ENCODE measurements at places on chromosomes 2 and 18.

DNA sequence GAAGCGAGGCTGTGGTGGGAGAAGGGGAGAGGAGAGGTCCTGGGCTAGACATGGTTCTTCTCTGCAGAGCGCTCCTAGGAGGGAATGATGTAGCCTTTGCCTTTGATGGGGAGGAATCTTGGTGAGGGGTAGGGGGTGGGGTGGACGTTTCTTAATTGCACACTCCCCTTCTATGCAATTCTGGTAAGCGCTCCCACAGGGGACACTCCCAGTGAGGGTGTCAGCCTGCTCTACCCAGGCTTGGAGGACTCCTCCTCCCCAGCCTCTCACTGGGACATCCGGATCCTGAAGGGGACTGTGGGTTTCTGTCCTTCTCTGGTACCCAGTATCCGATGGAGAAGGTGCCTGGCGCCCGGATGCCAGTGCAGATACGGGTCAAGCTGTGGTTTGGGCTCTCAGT is 114.3 kb downstream of the DYSF start:
- DNase-seq: no peak

- DNase-seq: no peak
Observed at GRCh38 chr18:78857314-78858150, 122.1 kb upstream of the SALL3 start.

DNA sequence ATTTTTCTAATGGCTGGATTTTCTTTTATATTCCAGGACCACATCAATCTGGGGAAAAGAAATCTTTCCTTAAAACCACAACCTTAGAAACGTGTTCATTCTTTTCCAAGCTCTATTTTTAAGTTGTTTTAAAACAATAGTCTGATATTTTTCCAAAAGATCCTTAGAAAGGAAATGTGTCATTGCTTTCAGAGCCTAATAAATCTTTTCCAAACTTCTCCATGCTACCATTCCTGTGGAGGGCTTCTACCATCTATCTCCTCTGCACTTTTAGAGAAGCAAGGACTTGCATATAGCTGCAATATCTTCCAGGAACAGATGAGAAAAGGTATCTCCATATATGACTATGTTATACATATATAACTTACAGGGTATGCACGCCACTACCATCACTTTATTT is 21.2 kb downstream of the WDFY1 start:
- DNase-seq: no peak

GRCh38 chr2:145927131-145927950 is 1407.4 kb upstream of the ZEB2 start:
- no peak for DNase-seq

DNA sequence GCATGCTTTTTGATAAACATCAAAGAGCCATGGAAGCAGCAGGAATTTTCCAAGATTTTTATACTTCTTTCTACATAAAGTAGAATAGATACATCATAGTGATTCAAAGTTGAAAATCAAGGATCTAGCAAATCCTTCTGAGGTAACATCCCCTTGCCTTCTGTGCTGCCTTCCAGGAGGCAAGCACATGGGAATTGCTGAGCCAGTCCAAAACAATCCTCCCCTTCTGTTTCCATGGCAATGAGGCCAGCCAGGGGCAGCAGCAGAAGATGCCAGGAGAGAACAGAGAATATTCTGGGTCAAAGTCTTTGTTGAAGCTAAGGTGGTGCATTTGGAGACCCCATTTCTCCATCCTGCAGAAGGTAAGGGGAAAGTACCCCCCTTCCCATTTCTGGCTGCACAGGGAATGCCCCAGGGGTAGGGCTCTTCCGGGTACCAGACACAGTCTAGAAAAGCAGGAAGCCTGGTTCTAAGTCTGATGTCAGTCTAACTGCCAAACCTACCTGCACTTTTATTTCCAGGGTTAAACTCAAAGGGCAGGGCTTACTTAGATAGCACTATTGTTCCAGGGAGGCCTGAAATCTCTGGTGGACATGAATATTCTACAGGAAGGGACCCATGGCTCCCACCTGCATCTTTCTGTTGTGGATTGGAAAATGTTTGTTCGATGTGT is 22.1 kb downstream of the CENPA start:
- no peak for DNase-seq

GRCh38 chr18:70234667-70235459 is 29.4 kb upstream of the RTTN start:
- no peak for DNase-seq

GRCh38 chr2:10839813-10840212 is 27.2 kb upstream of the PDIA6 start:
- no peak for DNase-seq

DNA sequence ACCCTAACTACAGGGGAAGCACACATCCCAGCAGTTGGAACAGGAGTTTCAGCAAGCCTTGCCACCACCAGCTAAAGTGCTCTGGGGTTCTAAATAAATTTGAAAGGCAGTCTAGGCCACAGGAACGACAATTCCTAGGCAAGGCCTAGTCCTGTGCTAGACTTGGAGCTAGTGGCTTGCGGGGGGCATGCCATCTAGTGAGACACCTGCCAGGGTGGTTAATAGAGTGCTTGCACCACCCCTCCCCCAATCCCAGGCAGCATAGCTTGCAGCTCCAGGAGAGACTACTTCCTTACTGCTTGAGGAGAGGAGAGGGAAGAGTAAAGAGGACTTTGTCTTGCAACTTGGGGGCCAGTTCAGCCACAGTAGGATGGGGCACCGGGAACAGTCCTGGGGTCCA is 101.8 kb downstream of the SLC39A10 start:
- no peak for DNase-seq

- no peak for DNase-seq
Observed at GRCh38 chr18:48806551-48807261, 144.1 kb downstream of the SMAD7 start.

GRCh38 chr2:204187229-204188083 is 250.9 kb downstream of the ICOS start:
- DNase-seq: no peak

DNA sequence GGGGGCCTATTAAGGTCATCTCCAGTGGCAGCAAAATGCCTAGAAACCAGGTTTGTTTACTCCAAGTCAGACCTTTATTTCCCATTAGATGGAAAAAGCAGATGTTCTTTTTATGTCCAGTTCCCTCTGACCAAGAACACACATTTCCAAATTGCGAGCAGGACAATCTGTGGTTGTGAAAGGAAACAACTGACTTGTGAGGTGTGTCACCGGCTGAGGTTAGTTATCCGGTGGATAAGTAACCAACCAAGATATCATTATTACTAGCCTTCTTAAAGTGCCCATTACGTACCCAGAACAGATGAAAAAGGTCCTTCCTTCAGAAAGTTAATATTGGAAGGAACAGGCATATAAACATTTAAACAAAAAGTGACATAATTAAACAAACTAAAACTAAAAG is 112.9 kb downstream of the THADA start:
- DNase-seq: no peak

GRCh38 chr2:54009549-54009948 is 38.8 kb upstream of the PSME4 start:
- DNase-seq: no peak

GRCh38 chr2:234816056-234816455 is 135.8 kb upstream of the SH3BP4 start:
- DNase-seq: no peak

DNA sequence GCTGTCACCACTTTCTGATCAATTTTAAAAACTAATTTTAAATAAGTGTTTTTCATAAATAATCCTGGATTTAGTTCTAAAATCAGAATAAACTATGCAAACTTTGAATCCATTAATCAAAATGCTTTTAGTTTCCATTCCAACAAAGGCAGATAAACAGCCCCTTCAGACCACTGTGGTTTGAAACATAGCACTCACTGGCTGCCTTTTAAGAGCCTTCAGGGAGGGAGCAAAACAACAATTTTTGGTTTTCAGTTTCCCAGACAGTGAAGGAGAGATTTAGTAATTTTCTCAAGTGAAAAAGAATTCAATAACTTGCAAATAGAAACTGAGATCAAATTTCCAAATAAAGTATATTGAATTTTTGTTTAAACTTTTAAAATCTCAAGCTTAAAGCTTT is 46.1 kb downstream of the CDK15 start:
- no peak for DNase-seq

- DNase-seq: no peak
Observed at GRCh38 chr18:55497825-55498403, 90.1 kb downstream of the TCF4 start.

DNA sequence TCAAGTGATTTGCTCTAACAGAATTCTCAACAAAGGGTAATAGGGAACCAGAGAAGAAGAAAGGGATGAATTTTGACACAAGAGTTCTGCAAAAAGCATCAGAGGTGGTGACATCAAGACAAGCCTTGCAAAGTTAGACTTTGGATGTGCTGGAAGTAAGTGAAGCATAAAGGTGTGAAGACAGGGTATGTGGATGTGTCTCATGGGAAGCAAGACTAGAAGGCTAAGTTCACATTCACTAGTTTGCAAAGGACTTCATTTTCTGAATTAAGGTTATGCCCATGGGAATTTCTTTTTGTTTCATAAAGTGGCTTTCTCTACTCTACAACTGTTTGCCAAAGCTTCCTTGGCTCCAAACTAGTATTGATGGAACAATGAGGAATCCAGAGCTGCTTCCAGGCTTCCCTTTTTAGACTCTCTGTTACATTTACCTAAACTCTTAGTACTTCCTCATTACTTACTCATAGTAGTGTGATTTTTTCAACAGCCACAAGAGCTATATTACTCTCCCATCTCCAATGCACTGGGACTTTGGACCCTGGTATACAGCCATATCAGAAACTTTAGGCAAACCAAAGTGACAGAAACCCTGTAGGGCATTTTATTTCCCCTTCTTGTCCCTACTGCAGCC is 21.1 kb upstream of the IHH start:
- DNase-seq: no peak

- DNase-seq: no peak
Observed at GRCh38 chr18:23540867-23541266, 37.6 kb downstream of the RMC1 start.

DNA sequence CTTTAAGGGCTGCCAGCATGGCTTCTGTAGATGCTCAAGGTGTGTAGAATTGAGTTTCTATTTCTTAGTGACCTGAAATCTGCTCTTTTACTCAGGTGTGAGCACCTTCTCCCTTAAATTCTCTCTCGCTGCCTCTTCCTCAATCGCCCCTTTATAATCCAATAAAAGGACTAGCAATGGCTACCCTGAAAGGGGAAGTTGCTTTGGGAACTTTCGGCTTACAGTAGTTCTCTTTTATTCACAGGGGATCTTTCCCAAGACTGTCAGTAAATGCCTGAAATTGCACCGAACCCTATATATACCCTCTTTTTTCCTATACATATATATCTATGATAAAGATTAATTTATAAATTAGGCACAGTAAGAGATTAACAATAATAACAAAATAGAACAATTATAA is 121.8 kb downstream of the ACTR3 start:
- no peak for DNase-seq

GRCh38 chr2:56892382-56892781 is 708.6 kb downstream of the CCDC85A start:
- no peak for DNase-seq

DNA sequence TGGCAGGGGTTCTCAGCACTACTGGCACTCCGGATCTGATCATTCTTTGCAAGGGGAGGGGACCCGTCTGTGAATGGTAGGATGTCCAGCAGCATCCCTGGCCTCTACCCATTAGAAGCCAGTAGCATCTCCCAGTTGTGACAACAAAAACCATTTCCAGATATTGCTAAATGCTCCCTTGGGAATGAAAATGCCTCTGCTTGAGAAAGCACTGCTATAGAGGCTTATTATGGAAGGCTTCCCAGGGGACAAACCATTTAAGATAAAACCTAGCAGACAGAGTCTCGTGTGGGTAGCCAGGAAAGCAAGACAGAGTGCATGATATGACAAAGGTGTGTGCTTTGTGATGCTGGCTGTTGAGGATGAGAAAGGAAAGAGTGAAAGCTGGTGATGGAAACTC is 273.7 kb downstream of the TMX3 start:
- no peak for DNase-seq

GRCh38 chr2:197516393-197516761 is 511 bp downstream of the MOB4 start:
- DNase-seq: no peak

- peak; percentile 20 for DNase-seq
Observed at GRCh38 chr2:45643543-45644542, 7.6 kb upstream of the PRKCE start.

GRCh38 chr2:127044165-127044718 is 62.7 kb downstream of the BIN1 start:
- DNase-seq: no peak

- DNase-seq: no peak
Observed at GRCh38 chr2:232894251-232894650, 24.2 kb downstream of the SNORC start.

GRCh38 chr2:64017811-64018700 is 1.2 kb downstream of the VPS54 start:
- DNase-seq: no peak

GRCh38 chr2:150609831-150610582 is 122.5 kb upstream of the RND3 start:
- DNase-seq: no peak

- DNase-seq: no peak
Observed at GRCh38 chr2:10079870-10080535, at the start of gene CYS1. TSS of gene CYS1 (minus strand) at chr2:10080411. CDS start at chr2:10080223, 188 bp downstream.

DNA sequence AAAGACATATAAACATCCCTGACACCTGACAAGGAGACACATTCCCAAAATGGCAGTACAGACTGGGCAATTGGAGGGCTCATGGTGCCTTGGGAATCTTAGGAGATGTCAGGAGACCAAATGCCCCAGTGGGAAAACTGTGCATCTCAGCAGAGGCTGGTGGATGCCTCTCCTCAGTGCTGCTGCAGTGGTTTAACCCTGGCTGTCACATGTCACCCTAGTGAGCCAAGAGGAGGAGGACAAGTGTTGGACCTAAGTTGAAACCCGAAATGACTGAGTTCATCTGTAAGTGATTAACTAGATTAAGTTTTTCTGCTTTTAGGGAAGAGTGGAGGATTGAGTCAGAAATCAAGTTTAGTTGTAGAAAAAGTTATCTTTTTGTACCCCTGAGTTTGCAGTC is 5.2 kb upstream of the NAGK start:
- DNase-seq: no peak

GRCh38 chr2:197707316-197708213 is 2.4 kb downstream of the MARS2 start:
- DNase-seq: no peak

DNA sequence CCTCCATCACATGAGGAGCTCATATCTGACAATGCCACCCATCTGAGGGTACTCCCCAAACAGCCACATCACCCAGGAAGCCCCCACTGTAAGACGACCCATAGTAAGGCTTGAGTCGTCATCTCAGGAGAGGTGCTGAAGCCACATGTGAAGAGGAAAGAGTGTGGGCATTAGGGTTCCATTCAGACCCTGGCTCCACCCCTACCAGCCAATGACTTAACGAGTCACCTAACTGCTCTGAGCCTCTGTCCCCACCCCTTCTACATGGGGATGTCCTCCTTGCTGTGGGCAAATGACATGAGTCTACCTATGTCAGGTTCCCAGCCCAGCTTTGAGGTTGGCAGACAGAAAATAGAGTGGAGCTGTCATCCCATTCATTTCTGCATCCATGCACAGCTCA is 46.3 kb downstream of the C1QL2 start:
- no peak for DNase-seq

Measured in NCI-H524 treated with DMSO at 0.1 percent for 48 hours (cell line).